Activated CD4-positive, CD25-positive, alpha-beta regulatory T cell (primary cell): ENCODE measurements at places on chromosomes 12 and 14.

DNA sequence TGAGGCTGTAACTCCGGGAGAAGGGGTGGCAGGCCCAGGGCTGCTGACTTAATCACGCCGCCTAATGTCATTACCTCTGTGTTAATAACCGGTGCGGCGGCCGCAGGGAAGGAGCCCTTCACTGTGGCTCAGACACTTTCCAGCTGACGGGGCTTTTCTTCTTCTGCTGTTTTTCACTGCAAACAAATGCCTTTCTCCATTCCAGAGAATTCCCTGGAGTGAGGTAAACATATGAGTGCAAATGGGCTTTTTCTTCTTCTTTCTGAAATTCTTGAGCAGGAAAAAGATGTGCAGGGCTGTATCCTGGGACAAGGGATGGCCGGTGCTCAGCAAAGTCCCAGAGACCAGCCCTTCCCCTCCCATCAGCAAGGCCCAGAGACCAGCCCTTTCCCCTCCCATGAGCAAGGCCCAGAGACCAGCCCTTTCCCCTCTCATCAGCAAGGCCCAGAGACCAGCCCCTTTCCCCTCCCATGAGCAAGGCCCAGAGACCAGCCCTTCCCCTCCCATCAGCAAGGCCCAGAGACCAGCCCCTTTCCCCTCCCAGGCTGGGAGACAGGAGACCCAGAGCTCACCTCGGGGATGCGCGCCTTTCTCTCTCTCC, 33.4 kb upstream of the FAM181A start:
- no peak for DNase-seq

DNA sequence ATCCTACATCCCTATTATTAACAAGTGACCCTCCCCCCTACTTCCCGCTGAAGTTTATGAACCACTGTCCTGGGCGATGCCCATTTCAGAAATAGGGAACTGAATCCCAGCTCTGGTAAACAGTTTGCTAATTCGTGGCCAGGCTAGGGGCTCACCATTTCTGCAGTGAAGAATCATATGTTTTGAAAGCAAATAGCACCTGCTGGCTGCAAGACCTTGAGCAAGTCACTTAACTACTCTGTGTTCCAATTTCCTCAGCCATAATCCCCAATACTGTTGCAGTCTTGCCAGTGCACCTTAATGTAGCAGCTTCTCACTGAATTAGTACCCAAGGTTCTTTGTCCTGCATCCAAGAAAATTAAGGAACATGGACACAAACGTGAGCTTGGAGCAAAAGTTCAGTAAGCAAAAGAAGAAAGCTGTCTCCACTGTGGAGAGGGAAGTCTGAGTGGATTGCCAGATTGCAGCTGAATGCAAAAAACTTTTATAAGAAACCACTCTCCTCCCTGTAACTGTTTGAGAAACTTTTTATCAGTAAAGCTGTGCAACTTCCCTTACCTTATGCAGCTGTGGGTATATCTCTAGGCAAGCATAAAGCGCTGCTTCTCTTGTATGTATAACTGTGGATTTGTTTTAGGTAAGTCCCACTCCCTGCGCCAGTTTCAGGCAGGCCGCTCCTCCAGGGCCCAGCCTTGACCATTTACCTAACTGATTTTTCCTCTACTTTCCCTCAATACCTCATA, 824 bp downstream of the OAS1 start:
- no peak for DNase-seq

- DNase-seq, result peak; percentile 40
Observed at GRCh38 chr14:50064993-50065392, 51.4 kb downstream of the VCPKMT start.

DNA sequence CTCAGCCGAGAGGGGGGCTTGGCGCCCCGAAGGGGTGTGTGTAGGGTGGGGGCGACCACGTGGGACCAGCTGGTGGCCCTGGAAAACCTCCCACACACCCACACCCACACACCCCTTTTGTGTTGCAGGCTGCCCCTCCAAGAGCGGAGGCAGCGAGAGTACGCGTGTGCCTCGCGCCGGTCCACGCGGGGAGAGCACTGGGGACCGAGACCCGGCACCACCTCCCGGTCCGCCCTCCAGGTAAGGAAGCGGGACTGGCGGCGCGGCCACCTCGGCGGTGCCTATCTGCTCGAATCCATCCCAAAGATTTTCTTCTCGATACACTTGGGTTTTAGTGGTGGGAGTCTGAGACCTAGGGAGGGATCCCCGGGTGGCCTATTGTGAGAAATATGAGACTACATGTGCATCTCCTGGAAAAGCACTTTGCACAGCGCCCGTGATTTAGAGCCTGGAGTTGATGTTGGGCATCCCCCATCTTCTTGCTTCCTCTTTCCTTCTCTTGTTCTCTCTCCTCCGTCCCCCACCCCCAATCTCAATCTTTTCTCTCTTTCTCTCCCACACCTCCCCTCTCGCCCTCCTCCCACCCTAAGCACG, 393 bp downstream of the SYT1 start:
- no peak for DNase-seq
